Activated CD8-positive, alpha-beta memory T cell treated with anti-CD3 and anti-CD28 coated beads for 24 hours (primary cell): ENCODE measurements at places on chromosomes 5 and 9.

- no peak for DNase-seq
Observed at GRCh38 chr9:8757881-8758280, 958.3 kb upstream of the DMAC1 start.

DNA sequence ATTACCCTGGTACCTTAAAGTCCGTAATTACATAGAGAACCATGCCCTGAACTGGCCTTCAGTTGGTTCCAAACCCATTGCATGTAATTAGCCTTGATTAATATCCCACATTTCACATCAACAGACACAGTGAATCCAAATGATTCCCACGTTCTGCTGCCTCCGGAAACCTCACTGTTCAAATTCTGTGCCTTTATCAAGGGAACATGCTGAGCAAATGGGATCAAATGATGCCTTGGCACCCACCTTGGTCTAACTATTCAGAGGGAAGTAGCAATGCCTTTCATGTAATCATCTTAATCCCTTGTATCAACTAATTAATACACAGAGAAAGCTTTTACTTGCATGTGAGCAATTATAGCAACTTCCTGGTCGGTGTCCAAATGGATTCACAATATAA lies 100.6 kb downstream of the EFNA5 start:
- no peak for DNase-seq

- DNase-seq: no peak
Observed at GRCh38 chr5:178465228-178465860, 124.8 kb downstream of the COL23A1 start.

- no peak for DNase-seq
Observed at GRCh38 chr9:4670591-4670990, 4.3 kb upstream of the SPATA6L start.
